Stimulated activated CD4-positive, alpha-beta T cell treated with anti-CD3 and anti-CD28 coated beads, Interleukin-1b, Interleukin-23, amount 100 ng/mL, for 24 hours (primary cell): ENCODE measurements at places on chromosomes 7 and 10.

GRCh38 chr10:2618690-2619089 is 448.7 kb upstream of the PFKP start:
- DNase-seq: no peak

DNA sequence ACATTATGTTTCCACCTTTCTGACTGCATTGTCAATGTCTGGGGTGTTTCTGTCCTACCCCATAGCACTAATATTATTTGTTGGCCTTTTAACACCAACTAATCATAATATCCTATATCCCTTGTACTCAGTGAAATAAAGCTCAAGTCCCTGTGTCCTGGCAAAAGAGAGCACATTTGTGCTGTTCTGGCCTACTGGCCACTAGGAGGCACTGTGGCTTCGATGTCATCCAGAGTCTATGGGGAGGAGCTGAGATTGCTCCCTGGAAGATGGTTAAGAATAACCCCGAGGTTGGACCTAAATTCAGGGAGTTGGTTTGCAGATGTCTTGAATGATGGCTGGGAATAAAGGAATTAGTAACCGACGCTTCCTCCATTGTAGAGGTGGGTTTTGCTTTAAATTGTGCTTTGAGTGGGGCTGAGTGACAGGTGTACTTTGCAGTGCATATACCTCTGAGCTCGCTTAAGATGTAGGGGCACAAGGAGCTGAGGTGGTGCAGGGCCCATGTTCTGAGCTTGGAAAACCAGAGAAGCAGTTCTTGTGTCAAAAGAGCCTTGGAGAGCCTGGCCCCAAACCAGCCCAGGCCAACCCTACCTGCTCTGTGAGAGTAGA is 191.2 kb upstream of the PRSS1 start:
- DNase-seq: no peak

GRCh38 chr7:16579216-16579615 is 52.6 kb downstream of the LRRC72 start:
- no peak for DNase-seq

DNA sequence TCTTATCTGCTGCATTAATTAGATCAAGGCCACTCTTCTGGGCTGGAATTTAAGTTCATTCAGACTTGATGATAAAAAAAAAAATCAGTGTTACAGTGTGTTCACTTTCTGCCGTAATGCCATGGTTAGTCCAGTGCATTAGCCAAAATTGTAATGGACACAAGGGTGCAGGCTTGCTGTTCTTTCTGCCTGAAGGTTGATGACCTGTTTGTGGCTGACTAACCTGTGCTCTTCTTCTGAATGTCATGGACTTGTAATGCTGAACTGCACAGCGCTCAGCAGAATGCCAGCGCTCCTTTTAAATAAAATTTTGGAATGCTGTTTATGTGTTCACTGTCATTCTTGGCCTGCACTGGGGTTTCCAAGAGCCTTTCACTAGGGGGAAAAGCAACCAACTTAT is 323.2 kb downstream of the ZNF248 start:
- DNase-seq: no peak

GRCh38 chr7:157403646-157404401 is 67.0 kb downstream of the DNAJB6 start:
- no peak for DNase-seq

DNA sequence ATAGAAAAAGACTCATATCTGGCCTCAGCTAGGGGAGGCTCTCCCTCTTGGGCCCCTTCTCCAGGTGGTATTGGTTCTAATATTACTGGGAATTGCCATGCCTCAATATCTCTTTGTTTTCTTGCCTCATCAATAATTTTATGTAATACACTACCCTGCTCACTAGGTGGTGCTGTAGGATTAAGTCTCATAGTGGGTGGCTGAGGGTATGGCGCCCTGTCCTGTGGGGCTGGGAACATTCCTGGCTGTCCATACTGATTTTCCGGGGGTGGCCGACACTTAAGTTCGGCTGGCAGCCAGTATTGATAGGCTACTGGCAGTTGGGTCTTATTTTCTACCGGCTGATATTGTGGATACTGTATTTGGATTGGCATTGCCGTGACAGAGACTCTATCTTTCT is 9.0 kb upstream of the TAS2R3 start:
- DNase-seq: no peak

GRCh38 chr7:120586571-120586970 is 271.4 kb downstream of the TSPAN12 start:
- DNase-seq: no peak

DNA sequence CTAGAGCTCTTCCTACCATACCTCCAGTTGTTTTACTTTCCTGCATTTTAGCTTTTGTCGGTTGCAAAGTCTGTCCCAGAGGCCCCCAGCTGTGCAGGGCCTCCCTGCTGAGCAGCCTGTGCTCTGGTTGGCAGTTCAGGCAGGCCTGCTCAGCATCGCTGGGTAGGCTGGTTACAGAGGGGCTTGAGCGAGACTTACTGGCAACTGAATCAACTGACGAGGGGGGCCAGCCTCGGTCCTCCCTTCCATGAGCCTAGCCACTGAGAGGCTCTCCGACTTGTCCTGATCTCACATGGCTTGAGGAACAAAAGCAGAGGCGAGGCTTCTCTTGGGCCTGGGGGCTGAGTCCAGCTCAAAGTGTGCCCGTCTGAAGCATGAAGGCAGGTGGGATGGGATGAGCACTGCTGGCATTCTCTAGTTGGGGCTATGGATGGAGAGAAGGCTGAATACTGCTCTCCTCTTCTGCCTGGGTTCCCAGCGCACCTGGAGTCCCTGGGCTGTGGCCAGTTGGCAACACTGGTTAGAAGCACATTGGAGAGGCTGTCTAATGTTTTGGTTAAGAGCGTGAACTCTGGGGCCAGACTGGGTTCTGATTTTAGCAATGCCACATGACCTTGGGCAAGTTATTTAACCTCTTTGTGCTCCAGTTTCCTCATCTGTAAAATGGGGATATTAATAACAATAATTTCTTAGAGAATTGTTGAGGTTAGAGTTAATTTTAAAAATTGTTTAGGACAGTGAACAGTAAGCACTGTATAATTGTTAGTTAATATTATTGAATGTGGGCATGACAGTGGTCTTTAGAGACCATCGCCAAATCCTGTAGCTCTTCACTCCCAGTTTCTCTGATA is 6.9 kb upstream of the SFRP5 start:
- DNase-seq: no peak

DNA sequence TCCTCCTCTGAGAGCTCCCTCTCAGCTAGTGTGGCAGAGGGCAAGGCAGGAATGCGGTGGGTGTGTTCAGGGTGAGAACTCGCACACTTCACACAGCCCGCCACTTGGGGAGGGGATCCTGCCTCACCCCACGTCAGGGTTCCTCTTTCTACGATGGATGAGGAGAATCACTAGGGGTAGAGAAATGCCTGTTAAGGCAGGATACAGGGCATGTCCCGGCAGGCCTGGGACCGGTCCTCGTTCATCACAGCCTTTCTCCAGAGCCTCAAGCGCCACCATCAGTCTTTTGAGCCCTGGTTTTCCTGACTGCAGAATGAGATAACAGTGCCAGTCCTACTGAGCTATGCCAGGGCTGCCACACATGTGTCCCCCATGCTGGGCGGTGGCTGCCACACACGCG is 546.7 kb upstream of the ADARB2 start:
- no peak for DNase-seq

DNA sequence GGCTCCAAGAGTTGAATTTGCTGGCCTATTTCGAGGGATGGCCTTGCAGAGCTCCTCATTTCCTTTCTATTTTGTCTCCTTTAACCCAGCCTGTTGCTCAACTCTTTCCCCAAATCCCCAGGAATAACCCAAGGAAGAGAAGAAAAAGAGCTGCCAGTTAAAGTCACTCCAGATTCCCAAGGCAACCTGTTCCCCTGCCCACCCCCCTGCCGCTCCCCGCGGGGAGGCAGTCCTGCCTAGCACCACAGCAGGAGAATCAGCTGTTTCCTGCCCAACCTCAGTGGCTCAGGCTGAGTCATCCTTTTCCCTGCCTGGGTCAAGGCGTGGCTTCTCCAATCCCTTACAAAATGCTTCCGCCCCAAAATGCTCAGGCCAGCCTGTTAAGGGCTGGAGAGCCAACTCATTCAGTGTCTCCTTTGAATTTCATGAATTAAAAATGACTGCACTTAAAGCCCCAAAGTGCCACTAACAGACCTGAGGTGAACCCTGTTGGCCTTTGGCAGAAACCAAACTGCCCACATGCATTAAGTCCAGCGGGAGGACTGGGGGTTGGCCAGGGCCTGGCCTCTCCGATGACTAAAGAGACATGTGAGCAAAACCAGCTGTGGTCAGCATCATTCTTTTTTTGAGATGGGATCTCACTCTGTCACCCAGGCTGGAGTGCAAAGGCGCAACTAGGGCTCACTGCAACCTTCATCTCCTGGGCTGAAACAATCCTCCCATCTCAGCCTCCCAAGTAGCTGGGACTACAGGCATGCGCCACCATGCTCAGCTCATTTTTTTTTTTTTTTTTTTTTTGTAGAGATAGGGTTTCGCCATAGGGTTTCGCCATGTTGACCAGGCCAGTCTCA is 83.2 kb upstream of the KIF5B start:
- DNase-seq: no peak

GRCh38 chr7:41142904-41143473 is 559.9 kb downstream of the INHBA start:
- DNase-seq: no peak

GRCh38 chr7:8511855-8512254 is 78.4 kb downstream of the NXPH1 start:
- no peak for DNase-seq

DNA sequence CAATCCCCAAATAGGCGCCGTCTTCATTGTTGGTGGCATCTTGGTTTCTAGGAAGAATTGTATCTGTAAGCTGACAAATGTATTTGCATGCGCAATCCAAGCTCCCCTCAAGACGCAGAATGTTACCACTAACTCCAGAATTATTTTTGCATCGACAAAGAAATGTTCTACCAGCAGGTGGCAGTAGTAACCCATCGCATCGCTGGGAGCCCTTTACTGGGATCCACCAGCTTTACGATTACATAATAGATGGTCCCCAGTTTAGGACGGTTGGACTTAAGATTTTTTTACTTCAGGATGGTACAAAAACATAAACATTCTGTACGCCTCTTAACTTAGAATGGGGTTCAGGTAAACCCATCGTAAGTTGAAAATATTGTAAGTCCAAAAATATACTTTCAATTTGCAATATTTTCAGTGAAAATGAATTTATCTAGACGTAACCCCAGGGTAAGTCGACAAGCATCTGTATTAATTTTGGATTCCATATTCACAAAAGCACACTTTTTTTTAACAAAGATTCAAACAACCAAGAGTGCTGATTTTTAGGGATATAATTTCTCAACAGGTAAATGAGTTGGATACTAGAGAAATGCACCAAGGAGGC is 114.0 kb upstream of the COBL start:
- peak; percentile 3 for DNase-seq

DNA sequence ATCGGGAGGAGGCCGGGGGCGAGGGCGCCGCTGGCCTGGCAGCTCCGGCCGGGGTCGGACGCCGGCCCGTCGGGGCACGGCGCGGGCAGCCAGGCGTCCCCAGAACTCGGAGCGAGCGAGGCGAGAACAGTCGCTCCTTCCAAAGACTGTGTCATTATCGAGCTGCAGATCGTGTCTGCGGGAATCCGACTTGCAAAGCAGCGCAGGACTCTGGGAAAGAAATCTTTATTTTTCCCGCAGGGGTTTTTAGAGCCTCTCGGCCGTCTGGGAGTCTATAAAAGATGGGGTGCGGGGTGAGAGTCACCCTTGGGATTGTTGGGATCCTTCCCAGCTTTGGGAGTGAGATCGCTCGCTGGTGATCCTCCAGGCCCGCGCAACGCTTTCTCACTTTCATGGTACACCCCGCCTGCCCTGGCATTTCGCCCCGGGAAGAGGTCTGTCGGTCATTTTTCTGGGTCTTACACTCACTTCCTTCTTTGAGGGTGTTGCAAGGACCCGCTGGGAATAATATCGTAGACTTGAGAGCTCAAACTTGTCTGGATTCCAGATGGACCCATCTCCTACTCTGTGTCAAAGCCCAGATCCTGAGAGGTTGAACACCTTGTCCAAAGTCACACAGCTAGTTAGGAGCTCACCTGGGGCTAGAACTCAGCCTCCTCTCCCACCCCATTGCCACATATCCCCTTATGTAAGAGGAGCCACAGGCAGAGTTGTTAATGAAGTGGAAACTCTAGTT is 1.0 kb downstream of the UBTD1 start:
- DNase-seq: no peak

DNA sequence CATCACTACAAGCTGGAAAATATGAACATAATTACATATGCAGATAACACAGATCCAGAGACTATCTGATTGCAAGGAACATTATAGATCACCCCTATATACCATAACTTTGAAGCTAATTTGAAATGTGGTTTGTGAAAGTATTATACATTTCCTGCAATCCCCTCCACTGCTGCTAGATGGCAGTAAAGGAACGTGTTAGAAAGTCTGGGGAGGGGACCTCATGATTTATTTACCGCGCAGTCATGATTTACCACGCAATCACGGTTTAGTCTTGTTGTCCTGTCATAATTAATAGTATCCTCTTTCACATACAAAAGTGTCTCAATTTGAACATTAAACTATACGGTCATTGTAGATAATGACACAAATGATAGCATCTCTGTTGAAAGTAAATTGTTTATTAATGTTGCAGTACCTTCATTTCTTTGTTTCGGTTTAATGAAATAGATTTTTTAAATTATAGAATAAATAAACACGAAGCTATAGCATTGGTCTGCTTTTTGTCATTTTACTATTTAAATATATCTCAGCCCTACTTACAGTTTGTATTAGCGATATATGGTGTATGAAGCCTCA is 145.3 kb upstream of the PRSS1 start:
- DNase-seq: peak; percentile 32

GRCh38 chr10:75244487-75245353 is 9.0 kb upstream of the COMTD1 start:
- DNase-seq: no peak

DNA sequence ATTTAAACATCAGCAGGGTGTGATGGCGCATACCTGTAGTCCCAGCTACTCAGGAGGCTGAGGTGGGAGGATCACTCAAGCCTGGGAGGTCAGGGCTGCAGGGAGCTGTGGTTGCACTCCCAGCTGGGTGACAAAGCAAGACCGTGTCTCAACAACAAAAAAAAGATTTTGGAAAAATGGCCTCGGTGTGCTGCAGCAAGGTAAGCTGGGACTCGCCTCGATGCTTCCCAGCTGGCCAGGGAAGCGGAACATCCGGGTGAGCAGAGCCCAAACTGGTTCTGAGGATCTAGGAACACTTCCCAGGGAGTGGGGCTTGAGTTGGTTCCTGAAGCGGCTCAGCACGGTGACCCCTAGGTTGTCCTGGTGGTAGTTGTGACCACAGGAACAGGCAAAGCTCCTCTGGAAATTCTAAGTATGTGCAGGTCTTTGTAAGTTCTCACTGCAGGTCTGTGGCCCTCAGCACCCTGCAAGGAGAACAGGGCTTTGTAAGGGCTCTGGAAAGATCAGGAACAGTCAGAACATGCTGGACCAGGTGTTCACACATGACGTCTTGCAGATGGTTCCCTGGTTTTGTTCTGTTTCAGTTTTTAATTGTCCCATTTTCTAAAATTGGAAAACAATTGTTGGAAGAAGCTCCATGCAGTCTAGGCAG is 38.6 kb upstream of the ZMIZ2 start:
- no peak for DNase-seq
